ENCODE measurements at places on chromosomes 5 and 9.

GRCh38 chr5:142131394-142131793 lies 22.8 kb downstream of the NDFIP1 start:
- DNase-seq, result no peak

- no peak for DNase-seq
Observed at GRCh38 chr9:35726931-35727330, 5.1 kb downstream of the TLN1 start.

GRCh38 chr9:75912951-75913350 lies 22.5 kb downstream of the PCSK5 start:
- no peak for DNase-seq

DNA sequence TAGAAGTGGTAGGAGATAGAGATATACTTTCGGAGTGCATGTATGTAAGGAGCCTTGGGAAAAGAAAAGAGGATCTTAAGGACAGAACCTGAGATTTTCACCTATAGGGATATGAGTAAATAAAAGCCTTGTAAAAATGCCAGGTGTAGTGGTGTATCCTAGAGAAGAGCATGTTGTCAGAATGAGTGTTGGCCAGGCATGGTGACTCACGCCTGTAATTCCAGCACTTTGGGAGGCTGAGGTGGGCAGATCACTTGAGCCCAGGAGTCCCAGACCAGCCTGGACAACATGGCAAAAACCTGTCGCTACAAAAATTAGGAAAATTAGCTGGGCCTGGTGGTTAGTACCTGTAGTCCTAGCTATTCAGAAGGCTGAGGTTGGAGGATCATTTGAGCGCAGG lies 76.0 kb downstream of the IPO11 start:
- DNase-seq, result no peak

- DNase-seq, result no peak
Observed at GRCh38 chr5:155299386-155300005, 285.9 kb downstream of the KIF4B start.

- no peak for DNase-seq
Observed at GRCh38 chr9:126388964-126389708, 62.5 kb downstream of the MVB12B start.

DNA sequence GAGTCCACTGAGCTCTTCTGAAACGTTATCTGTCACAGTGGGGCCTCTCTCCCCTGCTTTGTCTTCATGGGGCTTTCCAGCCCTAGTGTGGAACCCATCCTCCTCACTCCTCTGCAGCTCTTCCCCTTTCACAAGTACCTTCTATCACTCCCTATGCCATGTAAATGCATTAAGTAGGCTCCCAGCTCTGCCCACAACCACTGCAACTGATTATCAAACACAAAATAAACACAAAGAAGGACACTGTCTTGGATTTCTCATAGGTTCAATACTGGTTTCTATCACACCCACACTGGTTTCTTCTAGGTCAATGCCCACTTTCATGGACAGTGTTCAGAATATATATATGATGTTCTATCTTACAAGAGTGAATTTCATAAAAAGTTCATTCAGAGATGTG lies 139.4 kb downstream of the GNAQ start:
- DNase-seq, result no peak

- DNase-seq, result peak; percentile 71
Observed at GRCh38 chr9:78030553-78031443, 813 bp downstream of the GNAQ start.

- no peak for DNase-seq
Observed at GRCh38 chr5:86865256-86865785, 247.6 kb downstream of the COX7C start.

GRCh38 chr5:157072508-157072907 lies 13.6 kb upstream of the HAVCR1 start:
- DNase-seq, result peak; percentile 6

DNA sequence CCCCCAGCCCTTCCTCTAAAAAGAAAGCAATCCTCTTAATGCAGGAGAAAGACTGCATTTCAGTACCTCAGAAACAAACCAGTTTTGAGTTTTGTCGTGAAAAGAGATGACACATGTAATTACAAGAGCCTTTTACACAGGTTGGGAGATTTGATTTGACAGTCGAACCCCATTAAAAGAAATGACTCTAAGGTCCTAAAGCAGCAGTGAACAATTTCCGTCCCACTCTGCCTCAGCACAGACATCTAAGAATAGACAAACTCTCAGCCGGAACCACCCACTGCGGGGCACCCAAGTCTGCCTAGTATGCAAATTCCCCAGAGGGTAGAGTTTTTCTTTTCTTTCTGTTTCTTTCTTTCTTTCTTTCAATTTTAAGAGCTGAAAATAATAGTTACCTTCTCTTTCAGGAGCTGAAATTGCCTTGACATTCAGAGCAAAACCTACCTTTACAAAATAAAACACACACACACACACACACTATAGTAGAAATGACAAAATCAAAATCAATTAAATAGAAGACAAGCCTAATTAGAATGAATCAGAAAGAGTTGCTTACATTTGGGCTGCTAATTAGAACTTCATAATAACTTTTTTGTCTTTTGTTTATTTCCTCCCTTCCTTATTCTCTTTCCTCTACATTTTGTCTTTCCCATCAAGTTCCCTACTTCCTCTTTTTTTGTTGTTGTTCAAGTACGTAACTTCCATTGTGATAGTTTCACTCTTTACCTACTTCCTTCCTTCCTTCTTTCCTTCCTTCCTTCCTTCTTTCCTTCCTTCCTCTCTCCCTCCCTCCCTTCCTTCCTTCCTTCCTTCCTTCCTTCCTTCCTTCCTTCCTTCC lies 65.1 kb downstream of the BASP1 start:
- no peak for DNase-seq

DNA sequence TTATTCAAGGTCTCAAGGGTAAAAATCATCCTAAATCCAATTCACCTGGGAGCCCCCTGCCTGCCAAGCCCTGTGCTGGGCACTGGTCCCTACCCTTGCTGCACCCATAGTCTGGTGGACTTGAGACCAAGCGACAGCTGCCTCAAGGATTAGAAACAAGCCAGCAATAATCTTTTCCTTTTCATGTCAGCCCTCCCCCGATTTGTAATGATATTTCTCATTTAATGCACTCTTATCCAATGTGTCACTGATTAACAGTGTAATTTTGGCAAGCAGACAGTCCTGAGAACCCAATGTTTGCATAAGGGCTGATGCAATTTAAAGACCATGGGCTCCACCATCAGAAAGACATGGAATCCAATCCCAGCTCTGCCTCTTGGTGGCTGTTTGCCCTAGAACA lies 108.9 kb downstream of the ACTL7B start:
- DNase-seq, result no peak

DNA sequence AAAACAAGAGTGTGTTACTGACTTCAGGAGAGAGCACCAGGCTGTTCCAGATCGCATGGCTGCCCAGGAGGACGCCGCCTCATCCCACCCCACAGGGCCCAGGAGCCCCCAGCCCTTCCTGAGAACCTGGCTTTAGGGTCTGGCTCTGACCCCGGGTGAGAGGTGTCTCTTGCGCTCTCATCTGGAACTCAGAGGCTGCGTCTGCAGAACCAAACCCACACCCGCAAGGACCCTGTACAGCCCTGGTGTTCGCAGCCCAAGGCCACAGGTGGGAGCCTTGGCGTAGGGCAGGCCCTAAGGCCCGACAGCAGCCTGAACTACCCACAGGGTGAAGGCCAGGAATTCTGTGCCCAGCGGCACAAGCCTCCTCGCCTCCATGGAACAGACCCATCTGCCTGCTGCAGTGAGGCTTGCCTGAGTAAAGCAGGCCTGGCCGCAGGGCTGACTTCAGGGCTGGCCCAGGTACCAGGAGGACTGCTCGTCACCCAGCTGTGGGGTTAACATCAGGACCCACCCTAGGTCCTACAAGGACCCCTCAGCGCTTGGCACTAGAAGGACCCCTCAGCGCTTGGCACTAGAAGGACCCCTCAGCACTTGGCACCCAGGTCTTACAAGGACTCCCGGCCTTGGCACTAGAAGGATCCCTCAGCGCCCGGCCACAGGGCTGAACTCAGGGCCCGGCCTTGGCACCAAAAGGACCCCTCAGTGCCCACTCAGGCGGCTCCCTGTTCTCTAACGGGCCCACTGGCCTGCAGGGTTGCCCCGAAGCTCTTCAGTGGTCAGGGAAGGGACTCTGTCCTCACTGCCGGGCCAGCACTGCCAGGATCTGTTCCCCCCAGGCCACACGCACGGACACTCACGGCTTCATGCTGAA lies 48.2 kb downstream of the NKD2 start:
- no peak for DNase-seq

- no peak for DNase-seq
Observed at GRCh38 chr9:106613250-106613737, 249.7 kb upstream of the ZNF462 start.

DNA sequence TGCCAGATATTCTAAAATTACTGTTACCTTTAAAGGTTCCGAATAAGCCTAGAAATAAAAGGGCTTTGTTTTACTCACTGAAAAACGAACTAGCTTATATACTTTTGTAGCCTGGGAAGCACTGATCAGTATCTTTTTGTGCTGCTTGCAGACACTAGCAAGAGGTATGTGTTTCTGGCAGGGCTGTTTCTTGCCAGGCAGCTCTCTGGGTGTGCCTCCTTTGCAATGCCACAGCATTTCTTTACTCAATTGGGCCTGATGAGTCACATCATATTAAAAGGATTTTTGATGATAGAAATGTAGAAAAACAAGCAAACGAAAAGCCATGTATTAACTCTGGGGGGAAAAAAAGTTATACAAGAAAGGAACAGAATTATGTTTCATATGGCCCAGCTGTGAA lies 35.6 kb downstream of the CD180 start:
- no peak for DNase-seq

DNA sequence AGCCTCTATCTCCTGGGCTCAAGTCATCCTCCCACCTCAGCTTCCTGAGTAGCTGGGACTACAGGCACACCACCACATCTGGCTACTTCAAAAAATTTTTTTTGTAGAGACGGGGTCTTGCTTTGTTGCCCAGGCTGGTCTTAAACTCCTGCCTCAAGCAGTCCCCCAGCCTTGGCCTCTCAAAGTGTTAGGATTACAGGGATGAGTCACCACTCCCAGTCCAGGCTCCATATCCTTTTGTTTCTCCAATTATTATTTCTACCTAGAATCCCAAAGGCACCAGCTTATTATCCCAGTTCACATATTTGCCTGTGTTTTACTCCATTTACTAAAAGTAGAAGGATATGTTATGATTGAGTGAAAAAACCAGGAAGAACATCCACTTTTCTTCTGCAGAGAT lies 84.9 kb downstream of the TEK start:
- no peak for DNase-seq

DNA sequence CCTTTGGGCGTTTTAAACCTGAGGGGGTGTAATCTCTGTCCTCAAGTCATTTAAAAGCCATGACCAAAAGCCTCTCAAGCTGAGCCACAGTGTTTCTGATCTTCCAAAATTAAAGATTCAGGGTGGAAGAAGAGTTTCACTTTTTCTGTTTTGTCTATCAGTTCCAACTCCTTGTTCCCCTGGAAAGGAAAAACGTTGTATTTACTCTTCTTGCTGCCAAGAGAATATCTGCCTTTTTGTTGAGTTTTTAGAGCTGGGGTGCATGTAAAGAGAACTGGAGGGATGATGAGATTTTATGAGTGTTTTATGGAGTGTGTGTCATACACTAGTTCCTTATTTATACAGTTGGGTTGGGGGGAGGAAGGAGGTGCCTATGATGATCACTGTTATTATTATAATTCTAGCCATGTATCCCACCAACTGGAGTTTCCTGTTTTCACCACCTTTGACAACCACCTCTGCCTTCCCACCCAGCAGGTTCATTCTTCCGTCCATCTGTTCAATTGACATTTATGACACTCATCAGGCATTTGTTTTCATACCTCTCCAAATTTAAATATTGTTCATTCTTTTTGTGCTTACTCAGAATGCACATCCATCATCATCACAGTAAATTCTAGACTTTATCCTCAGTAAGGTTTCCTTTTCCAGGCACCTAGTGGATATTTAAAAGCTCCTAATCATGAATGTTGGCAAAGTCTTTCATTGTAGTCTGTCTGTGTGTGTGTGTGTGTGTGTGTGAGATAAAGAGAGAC lies 97.9 kb upstream of the MPDZ start:
- no peak for DNase-seq

DNA sequence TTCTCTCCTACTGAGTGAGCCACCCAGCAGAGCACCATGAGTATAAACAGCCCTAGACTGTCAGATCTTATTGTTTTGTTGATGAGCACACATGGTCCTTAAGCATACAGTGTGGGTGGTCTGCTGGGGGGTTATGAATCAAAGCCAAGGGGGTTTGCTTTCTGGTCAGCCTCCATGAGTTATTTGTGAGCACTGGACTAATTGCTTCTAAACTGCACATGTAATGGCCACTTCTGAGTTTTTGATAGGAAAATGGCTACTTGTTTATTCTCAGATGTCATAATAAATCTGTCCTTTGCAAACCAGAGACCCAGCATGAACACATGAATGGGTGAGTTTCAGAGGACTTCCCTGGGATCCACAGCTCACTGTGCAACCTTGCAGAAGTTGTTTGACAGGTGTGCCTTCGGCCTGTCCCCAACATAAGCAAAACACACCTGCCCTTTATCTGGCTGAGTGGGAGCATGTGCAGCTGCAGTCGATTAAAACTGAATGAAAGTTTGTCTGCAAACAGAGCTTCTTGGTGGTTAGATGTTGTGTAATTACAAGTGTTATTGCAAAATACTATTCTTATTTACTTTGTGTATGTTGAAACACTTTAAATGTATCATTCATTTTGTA lies 35.9 kb downstream of the MAMDC2 start:
- DNase-seq, result no peak

- no peak for DNase-seq
Observed at GRCh38 chr9:26814799-26815198, 77.8 kb downstream of the CAAP1 start.

- DNase-seq, result no peak
Observed at GRCh38 chr5:58156361-58156760, 303.5 kb downstream of the PLK2 start.

GRCh38 chr5:19067741-19068140 lies 920.3 kb downstream of the CDH18 start:
- DNase-seq, result no peak

DNA sequence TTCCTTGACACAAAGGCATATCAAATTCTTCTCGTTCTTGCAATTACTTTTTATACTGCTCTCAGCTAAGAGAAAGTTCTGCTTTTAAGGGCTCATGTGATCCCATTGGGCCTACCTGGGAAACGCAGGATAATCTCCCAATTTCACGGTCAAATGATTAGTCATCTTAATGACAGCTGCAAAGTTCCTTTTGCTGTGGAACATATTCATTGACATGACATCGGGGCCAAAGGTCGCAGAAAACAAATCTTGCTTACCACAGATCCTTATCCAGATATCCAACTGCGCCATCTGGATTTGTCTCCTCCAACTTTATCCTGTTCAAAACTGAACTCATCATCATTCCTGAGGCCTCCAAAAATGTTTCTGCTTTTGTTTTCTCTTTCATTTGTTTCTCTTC lies 1085.6 kb upstream of the WWC1 start:
- DNase-seq, result no peak
